Thoracic aorta (tissue), 2 donors: ENCODE measurements at places on chromosomes 2 and 18. TPM values are rescaled to one million over a fixed set of nuclear protein-coding genes. Genes with fewer than 3 reads are reported as not detected.

- no peak overlapping the region for H3K4me3 ChIP-seq
- no peaks in the 10 kb centered on the region for H3K4me1 ChIP-seq
- H3K27me3 ChIP-seq = no peaks in the 10 kb centered on the region
- no peak overlapping the region for H3K27ac ChIP-seq
- DNase-seq = no peak
- H3K36me3 ChIP-seq = no peaks in the 10 kb centered on the region
Measured at GRCh38 chr2:119402645-119403560, 28.8 kb upstream of the TMEM37 start.

GRCh38 chr2:143489145-143489544 lies 359.9 kb downstream of the ARHGAP15 start:
- no peaks in the 10 kb centered on the region for H3K27me3 ChIP-seq
- DNase-seq = no peak
- peaks cover 5% of the 10 kb centered on the region for H3K4me1 ChIP-seq
- peak overlapping the region; percentile 37 for H3K4me3 ChIP-seq
- no peaks in the 10 kb centered on the region for H3K36me3 ChIP-seq
- H3K27ac ChIP-seq = peak overlapping the region; percentile 23

DNA sequence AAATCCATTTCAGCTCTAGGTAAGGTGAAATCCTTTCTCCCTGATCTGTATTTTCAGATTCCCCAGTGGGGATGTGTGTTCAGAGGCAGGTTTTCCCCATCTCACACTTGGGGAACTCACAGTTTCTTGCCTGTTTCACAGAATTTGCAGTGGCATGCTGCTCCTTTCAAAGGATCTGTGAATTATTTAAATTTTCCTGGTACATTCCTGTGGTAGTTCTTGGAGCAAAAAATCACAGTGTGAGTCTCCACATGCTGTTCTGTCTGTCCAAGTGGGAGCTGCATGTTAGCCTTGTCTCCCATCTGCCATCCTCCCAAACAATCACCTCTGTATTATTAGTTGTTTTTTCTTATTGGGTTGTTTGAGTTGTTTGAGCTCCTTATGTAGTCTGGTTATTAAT lies 372.9 kb downstream of the ARL6IP6 start:
- no peaks in the 10 kb centered on the region for H3K27me3 ChIP-seq
- no peaks in the 10 kb centered on the region for H3K36me3 ChIP-seq
- DNase-seq = no peak
- H3K27ac ChIP-seq = no peak overlapping the region

- no peaks in the 10 kb centered on the region for H3K36me3 ChIP-seq
- H3K27me3 ChIP-seq = no peaks in the 10 kb centered on the region
- no peak overlapping the region for H3K4me3 ChIP-seq
- no peaks in the 10 kb centered on the region for H3K4me1 ChIP-seq
- no peak for DNase-seq
Measured at GRCh38 chr2:205848601-205849000, 166.3 kb downstream of the NRP2 start.

DNA sequence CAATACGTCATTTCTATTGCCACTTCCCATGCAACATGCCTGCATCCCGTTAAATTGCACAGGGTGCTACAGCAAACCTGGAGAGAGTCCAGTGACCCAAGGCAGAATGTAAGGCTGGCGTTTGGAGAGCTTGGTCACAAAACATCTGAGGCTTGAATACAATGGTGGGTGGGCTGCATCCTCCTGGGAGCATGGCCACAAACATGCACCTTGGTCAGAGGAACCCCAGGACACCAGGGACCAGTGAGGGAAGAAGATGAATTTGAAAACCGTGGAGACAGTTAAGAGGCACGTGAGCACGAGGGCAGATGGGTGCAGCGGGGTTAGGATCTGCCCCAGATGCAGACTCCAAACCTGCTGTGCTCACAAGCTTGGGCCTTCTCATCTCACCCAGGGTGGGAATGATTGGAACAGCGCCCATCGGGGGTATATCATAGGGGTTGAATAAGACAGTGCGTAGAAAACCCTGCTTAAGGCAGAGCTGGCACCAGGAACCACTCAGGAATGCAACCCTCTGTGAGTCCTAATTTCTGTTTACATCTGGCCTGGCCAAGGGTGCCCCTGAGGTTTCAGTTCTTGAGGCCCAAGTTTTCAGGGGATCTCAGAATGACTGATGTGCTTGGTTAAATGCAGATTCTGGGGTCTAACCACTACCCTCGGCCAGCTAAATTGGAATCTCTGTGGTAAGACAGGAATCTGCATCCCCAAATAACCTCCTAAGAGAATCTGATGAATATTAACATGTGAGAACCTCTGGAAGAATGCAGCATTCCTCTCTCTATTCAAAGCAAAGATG lies 97.2 kb downstream of the ARL4C start:
- no peaks in the 10 kb centered on the region for H3K36me3 ChIP-seq
- no peaks in the 10 kb centered on the region for H3K4me1 ChIP-seq
- H3K4me3 ChIP-seq = no peak overlapping the region
- H3K27ac ChIP-seq = no peak overlapping the region
- no peak for DNase-seq

DNA sequence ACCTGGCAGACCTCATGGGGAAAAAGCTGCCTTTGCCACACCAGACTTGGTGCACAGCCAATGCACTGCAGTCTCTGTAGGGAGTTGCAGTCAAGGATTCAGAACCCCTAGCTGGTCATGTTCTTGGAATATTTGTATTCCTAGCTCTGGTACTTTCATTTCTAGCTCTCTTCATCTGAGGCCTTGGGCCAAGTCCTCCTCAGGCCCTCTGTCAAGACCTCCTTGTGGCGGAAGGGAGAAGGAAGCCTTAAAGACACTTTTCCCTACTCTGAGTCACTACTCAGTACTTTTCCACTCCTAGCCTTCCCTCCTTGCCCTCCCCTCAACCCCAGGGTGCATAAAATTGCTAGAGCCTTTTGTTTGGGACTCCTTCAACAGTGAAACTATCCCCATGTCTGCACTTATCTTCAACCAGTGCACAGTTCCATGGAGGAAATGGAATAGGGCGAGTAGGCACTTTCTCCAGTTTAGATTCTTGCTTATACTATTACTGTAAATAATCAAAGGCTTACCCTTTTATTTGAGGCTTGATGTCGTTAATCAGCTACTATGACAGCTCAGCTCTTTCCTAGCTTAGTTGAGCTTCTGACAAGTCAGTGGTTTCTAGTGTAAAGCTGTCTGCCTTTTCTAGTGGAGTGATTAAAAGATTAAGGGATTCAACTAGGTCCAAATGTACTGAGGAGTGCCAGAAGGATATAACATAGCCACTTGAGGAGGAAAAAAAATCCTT lies 15.8 kb downstream of the M1AP start:
- no peak overlapping the region for H3K27ac ChIP-seq
- no peak for DNase-seq
- H3K36me3 ChIP-seq = no peaks in the 10 kb centered on the region
- no peaks in the 10 kb centered on the region for H3K4me1 ChIP-seq
- H3K27me3 ChIP-seq = no peaks in the 10 kb centered on the region
- no peak overlapping the region for H3K4me3 ChIP-seq

- DNase-seq = no peak
- H3K4me1 ChIP-seq = peaks cover 23% of the 10 kb centered on the region
- peaks cover 21% of the 10 kb centered on the region for H3K36me3 ChIP-seq
- no peaks in the 10 kb centered on the region for H3K27me3 ChIP-seq
- H3K27ac ChIP-seq = peak overlapping the region; percentile 98
Measured at GRCh38 chr18:12703664-12704063, 822 bp downstream of the PSMG2 start.

DNA sequence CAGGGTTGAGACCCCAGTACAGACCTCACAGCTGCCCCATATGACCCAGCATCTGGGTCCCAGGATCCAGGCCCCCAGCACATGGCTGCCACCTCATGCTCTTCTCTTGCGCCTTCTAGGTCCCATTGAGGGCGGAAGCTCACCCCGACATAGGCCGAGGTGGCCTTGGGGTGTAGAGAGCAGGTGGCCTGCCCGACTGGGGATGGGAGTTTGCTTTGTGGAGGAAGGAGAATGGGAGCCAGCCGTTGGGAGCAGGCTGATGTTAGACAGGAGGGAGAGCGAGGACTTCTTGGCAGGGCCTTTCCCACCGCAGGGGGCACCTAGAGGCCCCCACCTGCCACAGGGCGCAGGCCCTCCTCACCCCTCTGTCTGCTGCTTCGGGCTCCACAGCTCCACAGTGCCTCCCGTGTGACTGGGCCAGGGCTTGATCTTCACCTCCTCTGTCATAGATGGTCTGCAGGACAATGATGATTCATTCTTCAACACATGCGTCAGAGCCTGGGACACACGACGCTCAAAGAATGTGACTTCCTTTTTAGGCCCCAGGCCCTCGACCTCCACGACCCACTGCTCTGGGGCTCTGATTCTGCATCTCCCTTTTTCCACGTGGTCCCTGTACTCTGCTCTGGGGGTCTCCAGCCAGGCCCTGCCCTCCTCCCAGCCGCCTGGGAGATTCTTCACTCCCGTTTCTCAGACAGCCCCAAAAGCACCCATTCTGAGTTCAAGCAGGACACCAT lies 86.6 kb upstream of the ODC1 start:
- DNase-seq = no peak
- no peaks in the 10 kb centered on the region for H3K27me3 ChIP-seq
- no peak overlapping the region for H3K27ac ChIP-seq
- no peak overlapping the region for H3K4me3 ChIP-seq

DNA sequence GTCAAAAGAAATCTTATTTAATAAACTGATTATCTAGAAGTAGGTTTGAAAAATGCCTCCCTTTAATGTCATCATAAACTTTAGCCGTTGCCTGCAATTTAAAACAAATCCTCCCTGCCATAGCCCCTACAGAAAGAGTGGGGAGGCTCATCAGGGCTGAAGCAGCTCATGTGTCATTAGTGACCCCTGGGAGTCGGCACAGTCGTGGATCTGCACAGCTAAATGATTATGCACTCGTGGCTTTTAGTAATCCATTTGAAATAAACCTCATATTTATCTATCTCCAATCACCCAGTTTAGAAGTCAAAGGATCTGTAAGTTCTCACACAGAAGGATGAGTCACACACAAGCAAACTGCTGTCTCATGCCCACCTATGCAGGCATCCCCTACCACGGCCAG lies 277.3 kb downstream of the SS18 start:
- no peak overlapping the region for H3K4me3 ChIP-seq
- H3K4me1 ChIP-seq = no peaks in the 10 kb centered on the region
- no peaks in the 10 kb centered on the region for H3K27me3 ChIP-seq

- no peak for DNase-seq
- no peak overlapping the region for H3K27ac ChIP-seq
- H3K27me3 ChIP-seq = no peaks in the 10 kb centered on the region
- no peak overlapping the region for H3K4me3 ChIP-seq
- H3K36me3 ChIP-seq = no peaks in the 10 kb centered on the region
Measured at GRCh38 chr2:48228345-48228684, 301.6 kb upstream of the STON1 start.

GRCh38 chr18:74897971-74898657 lies 300.4 kb downstream of the ZNF407 start:
- H3K27ac ChIP-seq = no peak overlapping the region
- no peaks in the 10 kb centered on the region for H3K27me3 ChIP-seq
- DNase-seq = no peak
- H3K36me3 ChIP-seq = no peaks in the 10 kb centered on the region
- H3K4me1 ChIP-seq = no peaks in the 10 kb centered on the region

- H3K36me3 ChIP-seq = no peaks in the 10 kb centered on the region
- no peak for DNase-seq
- no peaks in the 10 kb centered on the region for H3K27me3 ChIP-seq
- no peak overlapping the region for H3K27ac ChIP-seq
- H3K4me1 ChIP-seq = no peaks in the 10 kb centered on the region
- H3K4me3 ChIP-seq = no peak overlapping the region
Measured at GRCh38 chr2:126513033-126513432, 142.9 kb upstream of the GYPC start.

DNA sequence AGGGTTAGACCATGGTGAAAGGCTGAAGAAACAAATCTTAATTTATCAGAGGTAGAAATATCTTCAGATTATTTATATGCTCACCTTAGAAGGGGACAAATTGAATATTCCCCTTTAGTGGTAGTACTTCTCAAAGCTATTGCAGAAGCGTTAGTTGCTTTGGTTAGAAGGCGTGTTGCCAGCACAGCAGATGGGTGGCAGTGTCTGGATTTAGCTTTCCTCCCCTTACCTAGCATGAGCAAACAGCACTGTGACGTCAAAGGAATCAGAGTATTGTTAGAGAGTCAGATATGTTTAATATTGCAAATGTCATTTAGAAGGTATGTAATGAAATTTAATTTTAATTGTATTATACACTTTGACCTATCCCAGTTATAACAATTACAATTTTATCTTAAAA lies 27.2 kb upstream of the GALR1 start:
- H3K36me3 ChIP-seq = no peaks in the 10 kb centered on the region
- DNase-seq = no peak
- H3K27ac ChIP-seq = no peak overlapping the region

- DNase-seq = no peak
- H3K27me3 ChIP-seq = no peaks in the 10 kb centered on the region
- no peaks in the 10 kb centered on the region for H3K36me3 ChIP-seq
- H3K27ac ChIP-seq = no peak overlapping the region
- no peaks in the 10 kb centered on the region for H3K4me1 ChIP-seq
Measured at GRCh38 chr18:6728331-6728730, 1.2 kb upstream of the ARHGAP28 start.

GRCh38 chr18:5297597-5297996 lies 2.1 kb upstream of the ZBTB14 start:
- no peak for DNase-seq
- H3K27ac ChIP-seq = peak overlapping the region; percentile 93
- H3K36me3 ChIP-seq = no peaks in the 10 kb centered on the region

DNA sequence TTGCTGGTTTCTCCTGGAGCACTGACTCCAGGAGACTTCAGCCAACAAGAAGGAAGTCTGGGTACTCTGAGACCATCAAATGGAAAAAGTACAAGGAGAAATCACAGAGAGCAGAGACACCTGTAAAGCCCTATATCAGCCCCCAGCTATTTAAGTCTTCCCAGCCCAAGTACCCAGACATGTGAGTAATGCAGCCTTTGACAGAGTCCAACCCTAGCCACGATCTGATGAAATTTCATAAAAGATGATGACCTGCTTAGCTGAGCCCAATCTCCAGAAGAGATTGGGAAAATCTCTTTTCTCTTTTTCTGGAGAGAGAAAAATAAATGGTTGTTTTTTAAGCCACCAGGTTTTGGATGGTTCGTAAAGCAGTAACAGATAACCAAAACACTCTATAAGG lies 196.6 kb downstream of the NBAS start:
- no peaks in the 10 kb centered on the region for H3K27me3 ChIP-seq
- no peak overlapping the region for H3K27ac ChIP-seq
- no peaks in the 10 kb centered on the region for H3K36me3 ChIP-seq
- DNase-seq = no peak
- H3K4me1 ChIP-seq = no peaks in the 10 kb centered on the region

- H3K4me1 ChIP-seq = peaks cover 30% of the 10 kb centered on the region
- no peak overlapping the region for H3K4me3 ChIP-seq
- peaks cover 5% of the 10 kb centered on the region for H3K36me3 ChIP-seq
- DNase-seq = no peak
- no peak overlapping the region for H3K27ac ChIP-seq
- no peaks in the 10 kb centered on the region for H3K27me3 ChIP-seq
Measured at GRCh38 chr2:157782057-157782845, 93.9 kb downstream of the ACVR1 start.

- no peak overlapping the region for H3K27ac ChIP-seq
- no peak for DNase-seq
- H3K27me3 ChIP-seq = no peaks in the 10 kb centered on the region
- no peak overlapping the region for H3K4me3 ChIP-seq
- no peaks in the 10 kb centered on the region for H3K4me1 ChIP-seq
Measured at GRCh38 chr18:11070593-11070992, 78.8 kb downstream of the PIEZO2 start.

The CCDC74B gene
- 12.4 TPM for total RNA-seq

The REG3A gene
- 2.8 TPM for total RNA-seq

The LINC00305 gene
- not detected for total RNA-seq

The NOTO gene
- total RNA-seq = not detected

The CLEC4F gene
- total RNA-seq = not detected

The TNFRSF11A gene
- 4.9 TPM for total RNA-seq

The TLX2 gene
- not detected for total RNA-seq

The CBLN2 gene
- total RNA-seq = not detected

The IL1F10 gene
- not detected for total RNA-seq
